ENCODE measurements at places on chromosomes 11 and 22.

- DNase-seq, result no peak
These were observed at the start of gene NLRP10 for GRCh38 chr11:7965386-7965785. TSS of gene NLRP10 (minus strand) at chr11:7965447. CDS start at chr11:7963495, 1,952 bp downstream.

GRCh38 chr22:44366372-44367300, 53.9 kb upstream of the SHISAL1 start:
- no peak for DNase-seq

GRCh38 chr11:626475-627307, at the start of gene SCT:
TSS of gene SCT (minus strand) at chr11:627181. CDS start at chr11:627143, 38 bp downstream.
- DNase-seq, result peak; percentile 48

GRCh38 chr22:26432619-26433311, 3.7 kb downstream of the ASPHD2 start:
- no peak for DNase-seq

GRCh38 chr11:17645190-17645970, 74.0 kb upstream of the MYOD1 start:
- DNase-seq, result no peak

- no peak for DNase-seq
These were observed 14.6 kb downstream of the SPECC1L start for GRCh38 chr22:24285245-24285644.

DNA sequence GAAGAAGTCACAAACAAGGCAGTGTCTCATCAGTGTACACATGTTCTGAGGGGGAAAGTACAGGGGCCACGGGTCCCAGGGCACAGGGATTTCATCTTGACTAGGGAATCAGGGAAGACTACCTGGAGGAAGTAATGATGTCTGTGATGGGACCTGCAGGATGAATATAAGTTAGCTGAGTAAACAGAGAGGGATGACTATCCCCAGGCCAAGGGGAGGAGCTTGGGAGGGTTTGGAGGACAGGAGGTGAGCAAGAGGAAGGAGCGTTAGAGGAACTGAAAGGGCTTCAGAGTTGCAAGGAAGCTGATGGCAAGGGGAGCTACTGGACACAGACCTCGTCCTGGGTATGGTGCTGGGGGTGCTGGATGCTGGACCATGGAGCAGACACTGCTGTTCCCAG, 56.4 kb downstream of the TRAF6 start:
- no peak for DNase-seq

- no peak for DNase-seq
These were observed 65.5 kb downstream of the ME3 start for GRCh38 chr11:86606836-86607481.

GRCh38 chr11:43419460-43419859, 60.7 kb downstream of the TTC17 start:
- peak; percentile 41 for DNase-seq

GRCh38 chr11:22666325-22666687, at the start of gene GAS2:
TSS of gene GAS2 (plus strand) at chr11:22666611. CDS start at chr11:22674870, 8,259 bp downstream.
- no peak for DNase-seq

DNA sequence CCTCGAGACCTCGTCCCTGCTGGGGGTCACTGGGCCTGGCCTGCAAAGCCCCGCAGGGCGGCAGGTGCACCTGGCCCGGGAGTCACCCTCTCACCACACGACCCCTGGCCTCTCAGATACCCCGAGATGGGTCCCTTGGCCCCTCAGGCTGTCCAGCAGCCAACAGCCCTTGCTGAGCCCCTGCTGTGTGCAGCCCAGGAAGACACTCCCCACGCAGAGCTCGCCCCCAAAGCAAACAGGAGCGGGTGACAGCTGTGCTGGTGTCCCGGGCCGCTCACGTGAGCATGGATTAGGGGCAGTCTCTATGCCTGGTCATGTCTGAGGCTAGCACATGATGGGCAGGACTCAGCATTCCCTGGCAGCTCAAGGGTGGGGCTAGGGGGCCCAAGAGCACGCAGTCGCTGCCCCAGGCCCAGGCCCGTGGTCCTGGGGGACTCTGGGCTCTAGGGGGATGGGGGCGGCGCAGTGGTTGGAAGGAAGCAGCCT, 31.3 kb downstream of the WNT7B start:
- DNase-seq, result no peak

GRCh38 chr11:1859004-1859403, 6.1 kb downstream of the LSP1 start:
- no peak for DNase-seq

- no peak for DNase-seq
These were observed 953 bp upstream of the LRP5 start for GRCh38 chr11:68311160-68312116.

DNA sequence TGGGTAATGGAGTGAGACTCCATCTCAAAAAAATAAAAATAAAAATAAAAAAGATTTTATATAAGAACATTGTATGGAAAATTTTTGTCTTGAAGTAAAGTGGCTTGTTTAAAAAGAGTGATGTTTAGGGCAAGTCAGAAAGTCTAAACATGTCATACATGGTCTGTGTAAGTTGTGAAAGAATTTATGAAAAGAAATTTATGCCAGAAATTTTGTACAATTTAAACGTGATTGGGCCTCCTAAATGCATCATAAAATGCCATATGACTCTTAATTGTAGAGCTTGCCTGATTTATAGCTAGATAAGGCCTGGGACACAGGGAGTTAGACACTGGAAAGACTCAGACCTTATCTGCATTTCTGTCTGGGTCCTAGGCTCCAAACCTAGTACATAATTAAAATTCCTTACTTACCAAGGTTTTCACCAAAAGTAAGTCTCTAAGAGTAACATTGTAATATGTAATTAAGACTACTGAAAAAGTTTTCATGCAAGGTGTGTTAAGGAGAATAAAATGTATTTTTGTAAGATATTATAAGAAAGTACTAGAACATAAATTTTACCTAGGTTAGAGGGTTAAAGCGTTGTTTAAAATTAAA, 110.5 kb downstream of the AASDHPPT start:
- no peak for DNase-seq

DNA sequence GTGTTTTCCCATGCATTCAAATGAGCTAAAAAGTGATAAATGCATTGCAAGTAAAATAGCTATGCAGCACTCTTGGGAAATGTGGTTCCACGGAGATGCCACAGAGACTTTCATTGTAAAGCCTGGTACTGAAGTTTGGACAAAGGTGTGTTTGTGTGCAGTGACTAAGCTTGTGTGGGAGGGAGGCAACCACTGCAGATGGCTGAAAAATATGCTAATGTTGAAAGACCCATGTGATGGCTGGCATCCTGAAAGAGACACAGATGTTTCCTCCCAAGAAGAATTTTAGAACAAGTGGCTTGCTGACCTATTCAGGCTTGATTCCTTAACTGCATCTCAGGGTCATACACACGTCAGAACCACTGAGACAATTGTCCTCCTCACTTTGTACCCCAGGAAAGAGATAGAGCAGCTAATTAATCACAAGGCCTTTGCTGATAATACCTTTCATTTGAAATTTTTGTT, 73.8 kb downstream of the FAM76B start:
- peak; percentile 64 for DNase-seq

- no peak for DNase-seq
These were observed 73.6 kb downstream of the DSCAML1 start for GRCh38 chr11:117723277-117724024.

GRCh38 chr22:22151308-22151707, 93.3 kb upstream of the VPREB1 start:
- no peak for DNase-seq

DNA sequence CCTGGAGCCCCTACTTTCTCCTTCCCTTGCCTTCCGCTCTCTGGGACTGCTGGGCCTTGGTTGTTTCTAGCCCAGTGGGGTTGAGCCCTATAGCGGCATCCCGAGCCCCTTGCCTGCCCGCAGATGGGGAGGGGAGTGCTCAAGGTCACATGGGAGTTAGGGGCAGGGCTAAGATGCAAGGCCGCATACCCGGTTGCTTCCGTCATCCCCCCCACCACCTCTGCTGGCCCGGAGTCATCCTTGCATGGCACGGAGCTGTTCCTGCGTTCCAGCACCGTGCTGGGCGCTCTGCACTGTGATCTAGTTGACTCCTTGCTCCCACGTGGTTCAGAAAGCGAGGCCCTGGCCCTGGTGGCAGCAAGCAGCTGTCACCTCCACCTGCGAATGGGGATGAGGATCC, 18.0 kb downstream of the FLRT1 start:
- no peak for DNase-seq

DNA sequence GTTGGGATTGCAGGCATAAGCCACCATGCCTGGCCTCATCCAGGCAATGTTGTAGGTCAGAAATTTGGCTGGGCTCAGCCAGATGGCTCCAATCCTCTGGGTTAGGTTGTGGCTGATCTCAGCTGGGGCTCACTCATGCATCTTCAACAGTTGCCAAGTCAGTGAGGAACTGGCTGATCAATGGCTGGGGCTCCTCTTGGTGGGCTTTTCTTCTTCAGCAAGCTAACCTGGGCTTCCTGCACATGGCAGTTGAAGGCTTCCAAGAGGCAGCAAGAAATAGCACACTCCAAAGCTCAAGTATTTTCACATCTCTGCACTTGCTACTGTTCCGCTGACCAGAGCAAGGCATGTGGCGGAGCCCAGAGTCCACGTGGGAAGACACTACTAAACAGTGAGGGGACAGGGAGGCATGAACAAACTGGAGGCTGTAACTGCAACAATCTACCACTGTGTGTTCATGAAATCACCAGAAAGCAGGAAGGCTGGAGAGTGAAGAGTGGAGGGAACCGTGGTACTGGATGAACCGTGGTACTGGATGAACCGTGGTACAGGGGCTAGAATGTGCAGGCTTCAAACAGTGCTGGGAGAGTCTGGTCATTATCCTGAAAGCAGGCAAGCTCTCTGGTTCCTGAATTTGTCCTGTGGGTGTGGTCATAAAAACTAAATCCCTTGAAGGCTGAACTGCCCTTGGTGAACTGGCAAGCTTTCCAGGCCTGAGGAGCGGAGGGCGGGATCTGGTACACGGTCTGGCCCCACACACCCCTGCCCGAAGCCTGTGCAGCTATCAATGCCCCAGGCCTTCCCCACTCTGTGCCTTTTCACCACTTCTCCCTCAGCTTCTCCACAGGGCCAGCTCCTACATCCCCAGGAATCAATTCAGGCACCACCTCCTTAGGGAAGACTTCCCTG, 20.2 kb downstream of the CHST1 start:
- no peak for DNase-seq

- DNase-seq, result no peak
These were observed 9.9 kb downstream of the KCNQ1OT1 start for GRCh38 chr11:2689651-2690575.

- DNase-seq, result no peak
These were observed 1048.4 kb downstream of the TBC1D22A start for GRCh38 chr22:47810505-47811500.

DNA sequence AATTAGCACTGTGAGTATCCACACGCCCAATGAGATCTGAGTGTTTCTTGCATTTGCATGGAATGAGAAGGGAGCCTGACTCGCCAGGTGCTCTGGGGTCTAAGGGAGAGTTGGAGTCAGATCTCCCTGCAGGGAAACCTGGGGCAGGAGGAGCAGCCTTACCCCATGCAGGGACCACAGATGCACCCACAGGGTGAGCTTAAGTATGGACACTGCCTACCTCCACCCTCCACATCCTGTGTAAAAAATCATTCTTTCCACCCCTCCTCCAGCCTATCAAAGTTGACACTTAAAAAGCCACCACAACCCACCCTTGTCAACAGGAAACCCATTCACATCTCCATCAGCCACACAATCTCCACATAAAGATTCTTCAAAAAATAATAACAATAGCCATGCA, 67.0 kb upstream of the IGLL5 start:
- peak; percentile 45 for DNase-seq

DNA sequence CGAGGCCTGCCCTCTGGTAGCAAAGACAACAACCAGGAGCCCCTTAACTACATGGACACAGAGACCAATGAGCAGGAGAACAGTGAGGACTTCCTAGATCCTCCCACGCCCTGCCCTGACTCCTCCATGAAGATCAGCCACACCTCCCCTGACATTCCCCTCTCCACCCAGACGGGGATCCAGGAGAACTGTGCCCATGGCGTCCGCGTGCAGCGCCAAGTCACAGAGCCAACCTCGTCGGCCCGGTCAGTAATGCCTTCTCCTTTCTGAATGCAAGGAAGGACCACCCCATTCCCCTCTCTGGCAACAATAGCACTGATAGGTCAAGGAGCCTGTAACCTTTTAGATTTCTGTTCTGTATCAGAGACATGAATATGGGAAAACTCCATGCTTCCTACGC, 51.4 kb downstream of the SYT9 start:
- DNase-seq, result no peak

DNA sequence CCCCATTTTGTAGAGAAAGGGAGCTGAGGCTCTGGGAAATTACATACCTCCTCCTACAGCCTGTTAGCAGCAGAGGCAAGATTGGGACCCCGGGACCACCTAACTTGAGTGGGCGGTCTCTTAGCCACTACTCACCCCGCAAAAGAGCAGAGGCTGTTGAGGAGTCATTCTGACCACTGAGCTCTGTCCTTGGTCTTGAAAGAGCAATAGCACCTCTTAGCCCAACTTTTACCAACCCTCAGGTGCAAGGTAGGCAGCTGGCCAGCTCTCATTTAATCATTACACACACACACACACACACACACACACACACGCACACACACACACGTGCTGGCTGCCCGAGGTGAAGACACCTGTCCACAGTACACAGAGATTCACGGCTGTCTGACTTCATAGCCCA, 115.8 kb upstream of the ASPHD2 start:
- DNase-seq, result no peak

GRCh38 chr11:60946601-60947264, 5.2 kb downstream of the SLC15A3 start:
- no peak for DNase-seq

DNA sequence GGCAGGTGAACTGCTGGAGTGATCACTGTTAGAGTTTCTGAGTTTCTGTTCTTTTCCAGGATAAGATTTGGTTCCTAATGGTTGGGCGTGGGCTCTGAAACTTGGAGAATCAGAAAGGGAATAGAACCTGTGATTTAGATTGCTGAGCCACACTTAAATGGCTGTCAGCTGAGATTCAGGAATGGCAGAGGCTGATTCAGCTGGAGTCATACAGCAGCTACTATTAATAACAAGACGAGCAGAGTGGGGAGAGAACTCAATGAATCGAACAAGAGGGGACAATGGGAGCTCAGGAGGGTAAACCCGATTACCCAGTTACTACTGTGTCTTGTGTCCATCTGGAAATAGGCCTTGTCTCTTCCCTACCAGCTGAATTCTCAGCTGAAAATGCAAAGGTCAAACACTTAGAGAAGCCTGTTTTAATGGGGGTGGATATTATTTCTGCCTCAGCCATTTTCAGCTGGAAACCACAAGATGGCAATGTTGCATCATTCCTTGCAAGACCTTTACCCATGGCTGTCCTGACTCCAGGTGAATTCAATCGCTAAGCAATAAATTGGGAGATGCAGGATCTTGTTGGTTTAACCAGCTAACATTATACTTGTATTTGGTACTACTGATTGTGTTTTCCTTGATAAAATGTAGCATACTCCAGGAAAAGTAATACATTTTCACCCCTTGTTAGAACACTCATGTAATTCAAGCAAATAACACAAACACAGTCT, 104.5 kb upstream of the RAG2 start:
- peak; percentile 91 for DNase-seq

Data from stomach (tissue), 19 donors.